Cortex of kidney (tissue), 1 donor: ENCODE measurements at places on chromosomes 4 and X.

- no peak for DNase-seq
Measured at GRCh38 chr4:109721033-109721432, 8.8 kb downstream of the PLA2G12A start.

DNA sequence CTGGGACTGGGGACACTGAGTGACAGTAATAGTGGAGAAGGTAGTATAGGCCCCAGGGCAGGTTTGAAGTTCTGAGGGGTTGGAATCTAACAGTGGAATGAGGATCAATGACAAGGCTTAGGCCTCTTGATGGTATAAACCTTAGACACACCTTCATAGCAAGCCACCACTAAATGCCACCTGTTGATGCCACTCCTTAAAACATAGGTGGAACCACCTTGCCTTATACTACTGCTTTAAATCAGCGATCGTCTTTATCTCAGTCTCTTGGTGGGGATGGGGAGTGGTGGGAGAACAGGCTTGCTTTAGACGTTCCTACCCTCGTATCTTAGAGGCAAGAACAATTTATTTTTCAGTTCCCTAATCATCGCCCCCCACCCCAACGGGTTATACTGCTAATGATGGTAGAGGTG lies 1.2 kb downstream of the RAB33B start:
- no peak for DNase-seq

- DNase-seq, result no peak
Measured at GRCh38 chrX:148904421-148905111, 404.1 kb downstream of the AFF2 start.

DNA sequence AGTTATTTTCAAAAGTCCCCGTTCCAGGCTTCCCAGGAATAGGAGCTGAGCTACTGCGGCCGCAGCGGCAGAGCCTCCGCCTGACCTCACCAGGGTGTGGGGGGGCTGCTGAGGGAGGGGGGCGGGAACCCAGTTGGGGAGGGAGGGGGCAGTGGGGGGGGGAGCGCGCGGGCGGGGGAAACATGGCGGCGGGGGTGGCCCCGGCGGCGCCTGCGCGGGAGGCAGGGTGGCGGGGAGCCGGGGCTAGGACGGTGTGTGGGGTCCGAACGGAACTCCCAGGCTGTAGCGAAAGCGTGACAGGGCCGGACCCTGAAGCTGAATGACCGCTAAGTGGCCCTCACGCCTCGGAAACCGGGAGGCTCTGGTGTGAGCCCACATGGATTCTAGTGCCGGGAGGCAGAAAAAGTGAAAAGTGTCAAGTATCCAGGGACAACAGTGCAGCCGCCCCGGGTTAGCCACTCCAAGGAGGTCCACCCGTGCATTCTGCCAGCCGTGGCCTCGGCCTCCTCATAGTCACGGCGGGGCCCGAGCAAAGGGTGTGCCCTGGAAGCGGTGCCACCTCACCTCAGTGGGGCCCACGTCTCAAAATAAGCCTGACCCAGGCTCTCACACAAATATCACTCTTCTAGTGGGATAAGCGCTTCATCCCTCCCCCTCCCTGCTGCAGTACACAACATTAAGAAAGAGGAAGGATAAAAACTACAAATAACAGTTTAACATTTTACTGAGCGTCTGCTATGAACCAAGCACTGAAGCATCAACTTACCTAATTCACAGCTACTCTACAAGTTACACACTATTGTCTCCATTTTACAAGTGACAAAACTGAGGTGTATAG lies at the start of gene KLHL13:
KLHL13 (minus strand) TSS at position 98 of the 838 bp plus-strand sequence. CDS start 88,337 bp downstream, outside the sequence.
- no peak for DNase-seq

- DNase-seq, result no peak
Measured at GRCh38 chr4:166252487-166253402, 379.7 kb downstream of the TLL1 start.

- no peak for DNase-seq
Measured at GRCh38 chrX:3181846-3182245, 140.6 kb downstream of the ARSF start.

- DNase-seq, result no peak
Measured at GRCh38 chr4:58219179-58219578, 1109.0 kb upstream of the IGFBP7 start.

DNA sequence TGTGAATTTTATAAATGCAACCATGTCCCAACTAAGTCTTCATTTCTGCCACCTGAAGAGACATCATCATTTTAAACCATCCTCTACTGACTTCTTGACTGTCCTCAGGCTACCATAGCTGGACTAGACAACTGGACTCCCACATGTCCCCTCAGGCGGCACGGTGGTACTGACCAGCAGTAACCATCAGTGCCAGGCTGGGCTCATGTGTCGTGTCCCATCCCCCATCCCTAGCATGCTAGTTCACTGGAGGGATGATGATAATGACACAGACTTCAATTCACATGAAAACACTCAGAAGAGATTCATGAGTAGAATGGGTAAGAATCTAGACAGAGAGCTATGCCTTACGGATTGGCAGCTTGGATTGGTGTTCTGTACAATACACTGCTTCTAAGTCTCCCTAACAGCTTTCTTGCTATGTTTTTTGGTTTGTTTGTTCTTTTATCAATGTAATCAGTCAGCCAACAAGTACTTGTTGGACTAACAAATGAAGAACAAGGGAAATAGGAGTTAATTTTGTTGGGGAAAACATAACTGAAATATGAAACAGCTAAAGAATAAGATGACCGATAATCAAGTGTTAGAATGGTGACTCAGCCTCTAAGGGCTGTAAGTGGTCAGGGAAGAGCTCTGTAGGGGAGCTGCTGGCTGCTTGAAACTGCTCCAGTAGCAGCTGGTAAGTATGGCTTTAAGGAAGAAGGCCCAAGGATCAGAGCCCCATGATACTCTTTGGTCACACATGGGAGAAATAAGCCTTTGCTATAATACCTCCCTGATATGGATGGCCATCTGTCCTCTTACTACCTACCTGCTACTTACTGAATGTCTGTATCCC lies 10.3 kb downstream of the ZDHHC9 start:
- no peak for DNase-seq

DNA sequence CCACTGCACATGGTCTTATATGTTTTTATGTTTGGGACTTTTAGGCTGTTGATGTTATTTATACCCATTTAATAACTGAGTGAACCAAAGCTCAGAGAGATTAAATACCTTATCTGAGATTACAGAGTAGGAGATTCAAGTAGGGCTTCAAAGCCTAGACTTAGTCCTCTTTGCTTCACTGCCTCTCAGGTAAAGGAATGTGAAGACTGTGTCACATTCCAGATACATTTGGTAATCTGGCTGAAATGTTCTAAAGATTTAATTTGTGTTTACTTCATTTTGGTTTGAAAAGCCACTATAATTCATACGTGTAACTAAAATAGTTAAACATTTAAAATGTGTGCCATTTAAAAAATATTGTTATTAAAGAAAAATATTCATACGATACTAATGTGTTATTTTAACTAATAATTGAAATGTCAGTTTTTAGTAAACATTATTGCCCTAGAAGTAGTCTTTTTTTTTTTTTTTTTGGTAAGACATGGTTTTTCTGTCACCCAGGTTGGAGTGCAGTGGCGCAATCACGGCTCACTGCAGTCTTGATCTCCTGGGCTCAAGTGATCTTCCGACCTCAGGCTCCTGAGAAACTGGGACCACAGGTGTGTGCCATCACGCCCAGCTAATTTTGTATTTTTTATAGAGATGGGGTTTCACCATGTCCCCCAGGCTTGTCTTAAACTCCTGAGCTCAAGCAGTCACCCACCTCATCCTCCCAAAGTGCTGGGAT lies 54.3 kb downstream of the WWC2 start:
- DNase-seq, result no peak

DNA sequence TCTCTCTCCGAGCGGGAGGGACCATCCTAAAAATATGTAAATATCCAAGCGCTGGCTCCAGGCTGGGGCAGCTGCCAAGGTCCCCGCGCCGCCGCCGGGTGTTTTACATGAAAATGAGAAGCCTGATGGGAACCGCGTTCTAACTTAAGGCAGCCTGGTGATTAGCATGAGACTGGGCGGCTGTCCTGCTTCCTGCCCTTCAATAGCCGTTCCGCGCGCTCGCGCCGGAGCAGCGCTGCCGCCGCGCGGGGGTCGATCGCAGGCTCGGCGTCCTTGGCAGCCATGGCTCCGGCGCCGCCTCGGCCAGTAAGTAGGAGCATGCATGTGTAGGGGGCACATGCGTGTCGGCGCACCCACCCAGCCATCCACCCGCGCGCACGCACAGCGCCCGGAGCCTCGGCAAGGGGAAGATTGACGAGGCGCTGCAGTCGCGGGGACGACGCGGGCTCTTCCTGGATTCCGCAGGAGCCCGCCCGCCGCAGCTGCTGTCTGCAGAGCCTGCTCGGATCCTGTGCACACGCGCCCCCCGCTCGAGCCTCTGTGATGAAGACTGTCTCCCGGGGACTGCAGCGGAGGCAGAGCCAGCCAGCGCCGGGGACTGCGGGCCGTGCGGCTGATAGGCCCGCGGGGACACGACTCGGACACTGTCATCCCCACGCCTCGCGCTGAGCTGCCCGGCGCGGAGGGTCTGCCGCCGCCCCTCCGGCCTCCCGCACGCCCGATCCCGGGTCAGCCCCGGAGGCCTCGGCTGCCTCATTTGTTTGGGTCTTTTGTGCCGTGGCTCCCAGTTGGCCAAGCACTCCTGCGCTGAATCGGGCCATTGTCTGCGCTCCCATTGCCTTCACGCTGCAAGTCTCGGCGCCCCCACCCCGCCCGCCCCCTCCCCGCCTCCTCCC lies 734 bp downstream of the STOX2 start:
- no peak for DNase-seq

- no peak for DNase-seq
Measured at GRCh38 chrX:37802028-37802427, 22.2 kb downstream of the CYBB start.

DNA sequence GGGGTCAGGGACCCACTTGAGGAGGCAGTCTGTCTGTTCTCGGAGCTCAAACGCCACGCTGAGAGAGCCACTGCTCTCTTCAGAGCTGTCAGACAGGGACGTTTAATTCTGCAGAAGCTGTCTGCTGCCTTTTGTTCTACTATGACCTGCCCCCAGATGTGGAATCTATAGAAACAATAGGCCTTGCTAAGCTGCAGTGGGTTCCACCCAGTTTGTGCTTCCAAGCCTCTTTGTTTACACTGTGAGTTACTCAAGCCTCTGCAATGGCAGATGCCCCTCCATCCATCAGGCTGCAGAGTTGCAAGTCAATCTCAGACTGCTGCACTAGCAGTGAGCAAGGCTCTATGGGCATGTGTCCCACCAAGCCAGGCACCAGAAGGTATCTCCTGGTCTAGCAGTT lies 158.1 kb downstream of the DTHD1 start:
- DNase-seq, result no peak

- DNase-seq, result no peak
Measured at GRCh38 chrX:29746326-29746725, 469.0 kb upstream of the MAGEB2 start.

DNA sequence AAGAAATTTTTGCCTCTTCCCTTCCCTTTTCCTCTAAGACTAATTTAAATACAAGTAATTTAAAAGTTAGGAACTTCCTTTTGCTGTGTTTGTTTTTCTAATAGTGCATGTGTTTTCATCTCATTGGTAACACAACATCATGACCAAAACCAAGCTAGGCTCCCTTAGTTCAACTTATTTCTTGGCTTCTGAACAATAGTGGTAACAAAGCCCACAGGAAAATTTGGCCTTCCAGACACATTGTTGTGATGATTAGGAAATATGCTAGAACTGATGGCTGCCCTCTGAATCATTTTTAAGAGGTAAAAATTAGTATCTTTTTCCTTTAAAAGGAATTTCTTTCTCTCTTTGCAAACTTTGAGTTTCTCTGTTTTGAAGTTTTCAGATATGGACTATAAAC lies 25.5 kb upstream of the TEC start:
- DNase-seq, result no peak

GRCh38 chrX:17359500-17359899 lies 15.5 kb upstream of the NHS start:
- DNase-seq, result no peak

DNA sequence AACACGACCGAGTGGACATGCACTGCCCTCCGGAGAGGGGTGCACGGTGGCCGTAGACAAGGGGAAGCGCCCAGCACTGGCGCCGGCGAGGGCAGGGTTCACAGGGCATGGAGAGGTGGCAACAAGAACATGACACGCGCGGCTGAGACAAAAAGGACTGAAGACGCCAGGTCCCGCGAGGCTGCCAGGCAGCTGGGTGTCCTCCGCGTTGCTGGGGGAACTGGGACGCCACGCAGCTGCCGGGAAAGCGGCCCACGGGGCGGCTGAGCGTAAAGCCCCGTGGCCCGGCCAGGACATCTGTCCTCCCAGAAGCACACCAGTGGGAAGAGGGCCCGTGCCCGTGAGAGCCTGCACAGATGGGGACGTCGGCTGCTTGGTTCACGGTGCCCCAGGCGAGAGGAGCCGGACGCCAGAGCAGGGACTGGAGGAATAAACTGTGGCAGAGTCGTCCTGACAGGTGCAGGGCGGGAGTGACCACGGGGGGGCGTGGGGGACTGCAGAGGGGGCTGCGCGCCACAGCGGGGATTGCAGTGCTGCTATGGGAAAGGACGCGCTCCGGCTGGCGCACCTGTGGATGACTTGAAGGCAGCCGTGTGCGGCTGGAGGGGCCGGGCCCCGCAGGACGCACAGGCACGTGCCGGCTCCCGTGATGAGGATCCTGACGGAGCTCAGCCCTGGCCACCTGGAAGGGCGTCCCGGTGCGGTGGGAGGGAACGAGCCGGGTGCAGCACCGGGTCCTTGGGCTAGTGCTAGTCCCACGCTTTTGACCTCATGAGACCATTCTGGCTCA lies 32.1 kb upstream of the GTPBP6 start:
- DNase-seq, result no peak

DNA sequence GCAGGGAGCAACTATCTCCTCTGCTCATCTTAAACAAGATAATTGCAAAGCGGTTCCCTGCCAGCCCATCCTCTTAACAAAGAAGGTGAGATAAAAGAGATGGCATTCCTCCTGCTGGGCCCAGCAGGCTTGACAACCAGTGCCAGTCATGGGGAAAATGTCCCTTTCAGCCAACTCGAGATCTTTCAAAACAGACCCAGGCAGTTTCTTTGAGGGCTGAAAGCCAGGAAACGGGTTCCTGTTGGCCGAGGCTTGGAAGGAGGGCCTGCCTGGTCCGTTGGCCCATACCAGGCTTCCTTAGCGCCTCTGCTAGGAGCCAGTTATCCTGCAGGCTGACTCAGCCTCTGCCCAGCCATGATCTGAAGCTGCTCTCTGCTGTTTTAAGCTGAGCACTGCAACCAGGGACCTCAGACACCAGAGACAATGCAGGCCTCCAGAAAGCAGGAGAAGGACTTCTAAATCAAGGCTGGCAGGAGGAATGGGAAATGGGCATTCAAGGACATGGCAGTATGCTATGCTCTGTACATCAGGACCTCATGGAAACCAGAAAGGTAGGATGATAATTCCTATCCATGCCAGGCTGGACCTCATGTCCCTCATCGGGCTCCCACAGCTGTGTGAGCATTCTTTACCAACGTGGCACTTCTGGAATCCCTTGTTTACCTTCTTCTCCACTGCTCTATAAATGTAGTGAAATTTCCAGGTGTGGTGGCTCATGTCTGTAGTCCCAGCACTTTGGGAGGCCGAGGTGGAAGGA lies 42.4 kb upstream of the SLC2A9 start:
- DNase-seq, result no peak

GRCh38 chrX:18424482-18425198 lies 768 bp upstream of the CDKL5 start:
- DNase-seq, result no peak

GRCh38 chr4:102678695-102679335 lies 82.0 kb downstream of the MANBA start:
- DNase-seq, result no peak

GRCh38 chr4:110681381-110681780 lies 58.5 kb upstream of the PITX2 start:
- no peak for DNase-seq

GRCh38 chrX:39982948-39983347 lies 114.8 kb downstream of the BCOR start:
- DNase-seq, result no peak
